ENCODE measurements at places on chromosomes 1 and 21.

DNA sequence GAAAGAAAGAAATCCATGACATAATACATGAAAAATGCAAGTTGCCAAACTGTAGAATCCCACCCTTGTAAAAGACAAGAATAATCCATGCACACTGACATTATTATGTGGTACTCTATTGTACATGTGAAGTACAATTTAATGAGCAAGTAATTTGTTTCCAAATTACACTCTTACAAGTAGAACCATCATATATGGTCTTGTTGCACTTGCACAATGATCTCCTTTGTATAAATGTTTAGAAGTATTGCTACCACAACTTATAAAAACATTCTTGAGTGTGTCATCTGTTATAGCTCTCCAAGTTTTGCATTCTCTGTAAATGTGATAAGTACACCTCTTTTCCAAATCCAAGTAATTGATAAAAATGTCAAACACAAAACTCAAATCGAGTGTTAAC, 29.1 kb upstream of the ZNF281 start:
- no peak for DNase-seq

DNA sequence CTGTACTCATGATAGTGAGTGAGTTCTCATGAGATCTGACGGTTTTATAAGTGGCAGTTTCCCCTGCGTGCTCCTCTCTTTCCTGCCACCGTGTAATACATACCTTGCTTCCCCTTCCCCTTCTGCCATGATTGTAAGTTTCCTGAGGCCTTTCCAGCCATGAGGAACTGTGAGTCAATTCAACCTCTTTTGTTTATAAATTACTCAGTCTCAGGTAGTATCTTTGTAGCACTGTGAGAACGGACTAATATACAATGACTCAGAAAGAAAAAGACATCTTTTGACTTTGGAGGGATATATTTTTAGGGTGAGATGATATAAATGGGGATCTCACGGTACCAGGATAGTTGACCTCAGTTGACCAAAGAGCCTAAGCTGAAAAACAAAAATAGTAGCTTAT, 74.7 kb upstream of the BACH1 start:
- DNase-seq = no peak

- no peak for DNase-seq
Measured at GRCh38 chr1:85049735-85050166, 1.5 kb upstream of the MCOLN3 start.

- no peak for DNase-seq
Measured at GRCh38 chr1:160711602-160712311, at the start of gene CD48. Gene CD48, minus strand, starts transcription at chr1:160711822. Its CDS starts 59 bp downstream, at chr1:160711763.

DNA sequence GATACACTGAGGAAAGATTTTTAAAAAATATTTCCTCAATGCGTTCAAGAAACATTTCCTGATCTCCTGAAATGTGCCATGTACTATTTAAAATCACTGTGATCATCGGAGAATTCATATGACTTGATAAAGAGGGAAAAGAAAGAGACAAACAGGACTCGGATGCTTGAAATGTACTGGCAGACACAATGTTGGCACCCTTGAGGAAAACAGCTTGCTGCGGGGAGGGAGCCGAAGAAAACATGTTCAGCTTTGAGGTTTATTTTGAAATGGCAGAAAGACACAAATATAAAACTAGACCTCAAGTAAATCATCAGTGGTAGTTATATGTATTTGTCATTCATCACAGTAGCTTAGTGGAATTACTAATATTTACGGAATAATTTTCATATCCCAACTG, 100.9 kb upstream of the BRINP3 start:
- DNase-seq = no peak

- DNase-seq = no peak
Measured at GRCh38 chr1:51253691-51254090, 17.6 kb downstream of the RNF11 start.

- no peak for DNase-seq
Measured at GRCh38 chr1:167627865-167628641, 2.0 kb upstream of the RCSD1 start.

DNA sequence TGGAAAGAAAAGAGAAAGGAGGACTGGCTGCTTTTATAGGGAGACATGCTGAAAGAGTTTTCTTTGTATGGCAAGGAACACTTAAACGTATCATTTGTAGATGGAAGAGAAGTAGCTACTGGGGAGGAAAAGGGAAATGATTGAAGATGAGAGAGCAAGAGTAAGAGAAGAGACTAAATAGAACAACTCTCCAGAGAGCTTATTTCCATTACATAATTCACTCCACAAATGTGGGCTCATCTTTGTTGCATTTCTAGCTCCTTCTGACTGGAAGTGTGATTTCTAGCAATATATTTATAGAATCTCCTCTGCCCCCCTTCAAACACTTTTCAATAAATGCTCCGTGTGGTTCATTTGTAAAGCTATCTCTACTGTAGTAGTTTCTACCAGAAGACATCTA, 71.0 kb downstream of the ST6GALNAC5 start:
- DNase-seq = no peak

DNA sequence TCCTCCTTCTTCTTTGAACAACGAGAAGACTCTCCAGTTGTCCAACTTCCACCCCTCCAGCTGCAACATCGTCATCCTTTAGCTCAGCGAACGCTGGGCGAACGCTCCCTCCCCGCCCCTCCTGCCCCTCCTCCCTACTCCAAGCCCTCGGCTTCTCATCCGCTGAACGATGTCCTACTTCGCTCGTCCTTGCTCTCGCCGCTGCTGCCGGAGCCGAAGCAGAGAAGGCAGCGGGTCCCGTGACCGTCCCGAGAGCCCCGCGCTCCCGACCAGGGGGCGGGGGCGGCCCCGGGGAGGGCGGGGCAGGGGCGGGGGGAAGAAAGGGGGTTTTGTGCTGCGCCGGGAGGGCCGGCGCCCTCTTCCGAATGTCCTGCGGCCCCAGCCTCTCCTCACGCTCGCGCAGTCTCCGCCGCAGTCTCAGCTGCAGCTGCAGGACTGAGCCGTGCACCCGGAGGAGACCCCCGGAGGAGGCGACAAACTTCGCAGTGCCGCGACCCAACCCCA, at the start of gene BCAN:
TSS of gene BCAN (plus strand) at position 357 of the 504 bp plus-strand sequence. CDS start 3,938 bp downstream, outside the sequence.
- DNase-seq = no peak

DNA sequence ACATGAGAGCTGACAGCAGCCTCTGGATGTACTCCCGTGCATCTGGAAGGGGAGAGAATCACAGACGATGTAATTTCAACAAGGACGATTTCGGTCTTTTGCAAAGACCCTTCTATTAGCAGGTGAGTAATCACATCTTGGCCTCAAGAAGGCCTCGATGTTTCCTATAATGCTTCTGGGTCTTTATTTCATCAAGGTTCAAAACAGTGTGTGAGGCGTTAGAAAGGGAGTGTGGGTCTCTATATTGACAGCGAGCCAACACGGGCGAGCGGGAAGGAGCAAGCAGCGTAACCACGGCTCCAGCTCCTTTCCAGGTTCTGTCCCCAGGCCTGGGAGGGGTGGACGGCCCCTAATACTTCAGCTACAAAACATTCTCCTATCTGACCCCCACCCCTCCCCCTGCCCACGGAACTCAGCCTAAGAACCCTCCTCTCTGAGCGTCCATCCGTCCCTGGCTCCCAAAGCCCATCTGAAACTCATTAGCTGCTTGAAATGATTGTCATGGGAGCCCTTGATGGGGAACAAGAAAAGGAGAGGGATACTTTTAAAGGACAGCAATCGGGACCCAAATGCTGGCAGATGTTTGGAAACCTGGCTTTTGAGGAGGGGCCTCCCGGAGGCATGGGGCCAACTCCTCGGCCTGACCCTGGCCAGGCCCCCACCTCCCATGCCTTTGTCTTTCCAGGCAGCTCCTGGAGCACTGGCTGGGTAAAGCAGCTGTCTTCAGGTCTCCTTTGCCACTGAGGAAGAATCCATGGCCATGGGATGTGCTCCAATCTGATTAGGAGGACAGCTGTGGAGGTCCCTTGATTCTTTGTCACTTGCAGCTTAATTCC, 250.8 kb downstream of the FOXD2 start:
- DNase-seq = peak; percentile 4

DNA sequence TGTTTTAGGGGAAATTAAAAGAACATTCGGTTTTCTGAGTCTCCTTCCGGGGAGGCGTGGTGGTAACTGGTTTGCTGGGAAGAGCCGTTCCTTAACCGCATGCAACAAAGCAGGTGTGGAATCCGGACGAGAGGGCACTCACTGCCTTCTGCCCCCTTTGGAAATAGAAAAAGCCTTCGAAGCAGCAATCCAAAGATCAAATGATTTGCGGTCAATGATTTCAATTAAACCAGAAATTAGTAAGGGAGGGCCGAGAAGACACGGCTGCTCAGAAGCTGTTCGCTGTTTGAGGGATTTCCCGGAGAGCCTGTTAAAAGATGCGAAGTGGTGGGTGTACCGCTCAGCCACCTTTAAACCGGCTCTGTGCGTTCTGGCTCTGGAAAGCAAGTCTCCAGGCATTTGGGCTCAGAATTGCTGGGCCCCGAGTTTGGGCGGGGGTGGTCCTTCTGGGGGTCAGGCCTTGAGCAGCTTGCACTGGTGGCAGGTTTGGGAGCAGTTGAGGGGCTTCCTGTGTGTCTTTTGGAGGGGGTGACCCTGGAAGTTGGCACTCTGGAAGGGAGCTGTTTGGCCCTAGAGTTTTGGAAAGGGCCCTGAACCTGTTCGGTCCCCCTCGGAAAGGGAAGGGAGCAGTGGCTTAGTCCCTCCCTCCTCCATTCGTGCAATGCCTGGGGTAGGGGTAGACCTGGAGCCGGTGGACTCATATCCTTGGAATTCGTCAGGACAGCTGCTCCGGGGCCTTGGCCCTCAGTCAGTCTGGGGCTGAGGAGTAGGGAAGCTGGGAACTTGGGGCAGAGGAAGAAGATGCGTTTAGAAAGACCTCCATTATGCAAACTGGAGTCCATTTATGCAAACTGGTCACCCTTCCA, 3.1 kb downstream of the SIM2 start:
- no peak for DNase-seq

GRCh38 chr1:32291708-32292538, at the start of gene HDAC1:
Gene HDAC1, plus strand, starts transcription at chr1:32292083. Its CDS starts 87 bp downstream, at chr1:32292170.
- peak; percentile 93 for DNase-seq

DNA sequence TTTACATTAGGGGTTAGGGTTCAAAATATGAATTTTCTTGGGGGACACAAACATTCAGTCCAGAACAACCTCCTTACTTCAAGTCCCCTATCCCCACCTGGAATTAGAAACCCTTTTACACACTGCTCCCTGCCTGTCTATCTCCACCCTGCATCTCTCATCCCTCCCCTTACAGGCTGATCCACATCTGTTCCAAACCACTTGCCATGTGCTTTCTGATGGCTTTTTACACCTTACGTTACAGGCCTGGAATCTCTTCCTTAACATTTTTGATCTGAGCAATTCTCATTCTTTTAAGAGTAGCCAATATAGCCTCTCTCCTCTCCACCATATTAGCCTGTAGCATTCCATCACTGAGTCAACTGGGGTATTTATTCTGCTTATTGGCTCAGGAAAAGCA, 122.0 kb downstream of the PTBP2 start:
- DNase-seq = no peak

DNA sequence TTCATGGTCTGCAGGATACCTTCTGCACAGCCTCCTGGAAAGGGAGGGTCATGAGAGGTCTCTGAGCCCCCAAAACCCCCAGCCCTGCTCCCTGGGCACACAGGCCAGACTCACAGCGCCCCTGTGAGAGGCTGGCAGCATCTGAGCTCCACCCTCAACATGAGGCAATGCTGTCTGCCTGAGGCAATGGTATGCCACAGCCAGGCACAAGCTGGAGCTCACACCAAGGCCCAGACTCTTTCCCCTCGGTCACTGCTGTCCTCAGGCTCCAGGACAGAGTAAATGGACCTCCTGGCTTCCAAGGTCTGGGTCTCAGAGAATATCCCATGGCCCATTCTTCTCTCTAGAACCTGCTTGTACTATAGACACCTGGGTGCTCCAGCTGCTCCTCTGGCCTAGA, 17.2 kb downstream of the MEF2D start:
- DNase-seq = no peak

GRCh38 chr1:28341591-28341990, 12.8 kb downstream of the MED18 start:
- DNase-seq = no peak

GRCh38 chr1:96978444-96978843, 256.9 kb downstream of the PTBP2 start:
- no peak for DNase-seq

- DNase-seq = no peak
Measured at GRCh38 chr1:57269630-57270225, 154.1 kb downstream of the DAB1 start.

- DNase-seq = no peak
Measured at GRCh38 chr1:236948381-236948780, 55.9 kb downstream of the MT1HL1 start.

- no peak for DNase-seq
Measured at GRCh38 chr1:201406831-201407406, 7.8 kb upstream of the LAD1 start.

- DNase-seq = no peak
Measured at GRCh38 chr1:19044975-19045831, 88.7 kb upstream of the IFFO2 start.

DNA sequence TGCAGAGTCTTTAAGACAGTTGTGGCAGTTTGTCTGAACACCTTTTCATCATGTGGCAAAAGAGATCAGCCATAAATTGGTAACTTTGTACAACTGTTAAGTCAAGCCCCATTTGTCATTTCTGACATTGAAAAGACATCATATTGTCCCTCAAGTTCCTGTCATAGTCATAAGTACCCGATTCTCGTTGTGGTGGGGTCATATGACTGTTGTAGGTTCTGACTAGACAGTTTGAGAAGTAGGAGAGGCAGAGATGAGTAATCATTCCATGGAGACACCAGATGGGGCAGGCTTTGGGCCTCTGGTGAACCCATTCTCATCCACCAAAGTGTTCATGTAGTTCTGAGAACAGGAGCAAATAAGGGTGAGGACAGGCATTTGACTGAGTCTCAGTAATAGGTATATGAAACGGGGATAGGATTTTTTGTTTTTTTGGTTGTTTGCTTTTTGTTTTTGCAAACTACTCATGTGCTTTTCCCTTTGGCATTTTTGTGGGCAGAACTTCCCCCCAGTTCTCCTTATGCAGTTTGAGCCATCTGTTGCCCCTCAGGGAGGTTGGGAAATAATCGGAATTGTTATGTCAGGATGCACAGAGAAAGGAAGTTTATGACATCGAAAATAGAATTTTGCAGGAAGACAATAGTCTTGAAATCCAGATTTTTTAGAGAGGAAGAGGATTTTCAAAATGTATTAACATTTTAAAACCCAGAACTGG, 86.9 kb upstream of the KCNE2 start:
- no peak for DNase-seq

- no peak for DNase-seq
Measured at GRCh38 chr1:183871142-183871541, 66.2 kb downstream of the RGL1 start.

GRCh38 chr1:24619376-24619775, 23.7 kb upstream of the SRRM1 start:
- DNase-seq = no peak

- peak; percentile 20 for DNase-seq
Measured at GRCh38 chr1:36881541-36881940, 152.8 kb downstream of the GRIK3 start.

GRCh38 chr1:30198795-30199403, 524.5 kb downstream of the MATN1 start:
- no peak for DNase-seq

GRCh38 chr1:92037400-92037799, 7.6 kb downstream of the EPHX4 start:
- no peak for DNase-seq

DNA sequence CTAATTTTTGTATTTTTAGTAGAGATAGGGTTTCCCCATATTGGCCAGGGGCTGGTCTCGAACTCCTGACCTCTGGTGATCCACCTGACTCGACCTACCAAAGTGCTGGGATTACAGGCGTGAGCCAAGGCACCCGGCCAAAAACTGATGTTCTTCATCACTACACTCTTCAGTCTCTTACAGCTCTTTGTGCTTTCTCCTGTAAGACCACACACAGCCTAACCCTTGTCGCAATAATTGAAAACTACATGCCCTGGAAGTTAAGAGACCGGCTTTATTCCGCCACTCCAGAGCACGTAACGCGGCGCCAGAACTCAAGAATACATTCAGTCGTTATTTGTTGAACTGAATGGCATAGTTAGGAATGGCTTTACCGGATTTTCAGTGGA, 552 bp downstream of the GPATCH4 start:
- no peak for DNase-seq
